Hippocampal formation (tissue), 2 donors: ENCODE measurements at places on chromosomes 7 and 10.

GRCh38 chr10:5450605-5451384, 38.4 kb downstream of the NET1 start:
- no peak for DNase-seq

GRCh38 chr7:106462365-106462859, 177.6 kb upstream of the NAMPT start:
- DNase-seq: no peak

GRCh38 chr7:123494193-123494796, 40.1 kb downstream of the IQUB start:
- peak; percentile 47 for DNase-seq

DNA sequence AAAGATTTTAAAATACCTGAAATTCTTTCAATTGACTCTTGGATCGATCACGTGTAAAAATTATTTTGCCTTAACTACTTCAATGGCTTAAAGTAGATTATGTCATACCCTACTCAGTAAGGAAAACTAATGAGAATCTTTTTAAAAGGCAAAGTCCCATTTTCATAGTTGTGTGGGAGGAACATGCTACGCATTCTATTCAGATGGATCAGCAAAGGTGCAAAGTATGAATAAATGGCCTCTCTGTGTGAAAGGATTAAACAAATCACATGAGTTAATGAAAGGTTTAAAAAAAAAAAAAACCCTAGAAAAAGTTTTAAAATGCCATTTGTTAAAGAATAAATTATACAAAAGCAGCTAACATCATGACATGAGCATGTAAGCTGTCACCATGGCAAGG, 77.1 kb downstream of the ENO4 start:
- no peak for DNase-seq

DNA sequence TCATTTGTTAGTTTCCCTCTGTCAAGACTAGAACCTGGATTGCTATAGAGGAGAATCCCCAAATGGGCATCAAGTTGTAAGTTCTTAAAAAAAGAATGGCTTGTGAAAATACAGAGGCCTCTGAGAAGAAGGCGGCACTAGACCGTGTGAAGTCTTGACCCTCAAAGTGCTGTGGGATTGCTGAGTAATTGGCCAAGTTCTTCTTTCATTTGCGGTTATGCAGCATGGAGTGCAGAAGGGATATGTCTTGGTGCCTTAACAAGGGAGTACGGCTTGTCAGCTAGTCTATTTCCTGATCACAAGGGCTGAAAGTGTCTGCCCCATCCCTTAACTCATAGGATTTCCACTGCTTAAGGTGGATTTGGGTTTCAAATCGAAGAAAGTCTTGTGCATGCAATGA, 81.2 kb downstream of the MKX start:
- no peak for DNase-seq

DNA sequence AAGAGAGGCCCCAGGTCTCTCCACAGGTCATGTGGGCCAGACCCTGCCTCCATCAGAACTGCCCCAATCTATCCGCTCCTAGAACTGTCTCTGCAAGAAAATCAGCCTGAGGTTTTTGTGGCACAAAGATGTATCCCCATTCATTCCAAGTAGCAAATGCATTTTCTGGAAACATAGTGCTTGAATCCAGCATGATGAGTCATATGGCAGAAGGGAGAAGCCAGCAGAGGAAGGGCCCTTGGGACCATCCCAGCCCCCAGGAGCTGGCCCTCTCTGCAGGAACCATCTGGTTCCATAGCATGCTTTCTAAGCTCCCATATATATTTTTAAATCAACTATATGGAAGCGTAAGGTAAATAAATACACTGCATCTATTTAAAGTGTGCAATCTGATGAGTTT, 563.2 kb downstream of the GALNT17 start:
- DNase-seq: no peak

- no peak for DNase-seq
Observed at GRCh38 chr10:125812128-125812750, 10.8 kb downstream of the UROS start.

GRCh38 chr10:2214092-2214491, 476.8 kb upstream of the ADARB2 start:
- no peak for DNase-seq

DNA sequence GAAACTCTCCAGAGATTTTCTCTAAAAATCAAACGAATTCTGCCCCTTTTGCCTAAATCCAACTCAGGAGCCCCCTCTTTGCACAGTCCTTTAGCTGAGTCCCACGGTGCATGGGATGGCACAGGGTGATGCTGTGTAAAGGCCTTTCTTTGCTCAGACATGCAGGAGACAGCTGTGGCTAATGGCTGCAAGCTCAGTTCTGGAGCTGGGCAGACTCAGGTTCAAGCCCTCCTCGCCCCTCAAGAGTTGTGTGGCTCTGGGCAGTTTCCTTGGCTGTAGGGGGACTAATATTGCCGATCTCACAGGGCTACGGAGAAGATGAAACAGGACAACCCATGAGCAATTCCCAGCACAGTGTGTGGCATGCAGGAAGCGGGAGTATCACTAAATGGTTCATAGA, 42.6 kb downstream of the CLEC2L start:
- DNase-seq: no peak

- DNase-seq: no peak
Observed at GRCh38 chr10:27481486-27481885, 22.6 kb upstream of the RAB18 start.

- DNase-seq: no peak
Observed at GRCh38 chr7:27062946-27063345, 32.9 kb downstream of the HOXA1 start.
